ENCODE measurements at places on chromosomes 3 and 15. TPM values are rescaled to one million over a fixed set of nuclear protein-coding genes. Genes with fewer than 3 reads are reported as not detected.

The LRRN1 gene
- total RNA-seq = 0.33 TPM

DNA sequence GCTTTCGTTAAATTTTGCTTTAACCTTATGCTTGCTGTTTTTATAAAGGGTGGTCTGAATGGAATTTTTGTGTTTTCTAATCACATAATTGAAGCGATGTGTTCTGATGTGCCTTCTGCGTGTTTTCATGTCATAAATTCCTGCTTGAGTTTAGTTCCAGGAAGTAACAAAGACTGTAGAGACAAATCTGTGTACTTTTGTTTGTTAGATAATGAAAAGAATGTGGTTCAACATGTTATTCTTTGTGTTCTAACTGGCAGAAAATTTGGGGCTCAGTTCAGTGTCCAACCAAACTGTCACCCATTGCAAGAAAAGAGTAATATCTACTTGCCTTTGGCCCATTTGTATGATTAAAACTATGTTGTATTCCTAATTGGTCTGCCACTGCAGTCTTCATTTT lies 324.0 kb downstream of the DIPK2A start:
- H3K27me3 ChIP-seq = no peaks in the 10 kb centered on the region
- no peak overlapping the region for H3K27ac ChIP-seq
- no peaks in the 10 kb centered on the region for H3K36me3 ChIP-seq
- H3K4me1 ChIP-seq = no peaks in the 10 kb centered on the region

- no peaks in the 10 kb centered on the region for H3K27me3 ChIP-seq
- peaks cover 3% of the 10 kb centered on the region for H3K4me1 ChIP-seq
- H3K27ac ChIP-seq = no peak overlapping the region
- no peaks in the 10 kb centered on the region for H3K36me3 ChIP-seq
Measured at GRCh38 chr15:80068578-80068977, 9.1 kb downstream of the ZFAND6 start.

DNA sequence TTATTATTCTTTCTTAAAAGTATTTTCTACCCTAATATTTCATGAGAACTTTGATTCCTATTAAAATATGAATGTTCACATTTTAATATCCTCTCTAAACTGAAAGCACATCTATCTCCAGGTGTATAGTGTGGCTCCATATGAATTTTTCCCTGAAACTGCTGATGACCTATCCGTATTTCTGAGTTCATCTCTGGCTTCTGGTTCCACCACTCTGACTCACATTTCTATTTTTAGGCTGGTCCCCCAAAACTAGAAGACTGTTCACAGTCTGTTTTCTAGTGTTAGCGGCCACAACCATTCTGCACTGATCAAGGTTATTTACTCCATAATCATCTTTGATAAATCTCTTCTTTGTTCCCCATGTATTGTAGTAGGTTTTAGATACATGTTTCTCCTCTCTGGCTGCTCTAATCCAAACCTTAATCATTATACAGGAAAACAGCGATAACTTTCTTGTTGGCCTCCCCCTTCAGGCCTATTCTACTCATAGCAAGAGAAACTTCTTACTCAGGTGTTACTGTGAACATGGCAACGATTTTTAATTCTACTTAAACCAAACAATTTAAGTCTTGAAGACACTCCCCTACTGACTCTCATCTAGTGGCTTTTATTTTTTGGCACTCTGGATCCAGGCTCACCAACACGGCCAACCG lies 12.8 kb downstream of the ADPGK start:
- H3K36me3 ChIP-seq = no peaks in the 10 kb centered on the region
- no peak overlapping the region for H3K4me3 ChIP-seq
- DNase-seq = peak; percentile 8
- no peaks in the 10 kb centered on the region for H3K27me3 ChIP-seq

The ZNF502 gene
- total RNA-seq = 5.4 TPM

DNA sequence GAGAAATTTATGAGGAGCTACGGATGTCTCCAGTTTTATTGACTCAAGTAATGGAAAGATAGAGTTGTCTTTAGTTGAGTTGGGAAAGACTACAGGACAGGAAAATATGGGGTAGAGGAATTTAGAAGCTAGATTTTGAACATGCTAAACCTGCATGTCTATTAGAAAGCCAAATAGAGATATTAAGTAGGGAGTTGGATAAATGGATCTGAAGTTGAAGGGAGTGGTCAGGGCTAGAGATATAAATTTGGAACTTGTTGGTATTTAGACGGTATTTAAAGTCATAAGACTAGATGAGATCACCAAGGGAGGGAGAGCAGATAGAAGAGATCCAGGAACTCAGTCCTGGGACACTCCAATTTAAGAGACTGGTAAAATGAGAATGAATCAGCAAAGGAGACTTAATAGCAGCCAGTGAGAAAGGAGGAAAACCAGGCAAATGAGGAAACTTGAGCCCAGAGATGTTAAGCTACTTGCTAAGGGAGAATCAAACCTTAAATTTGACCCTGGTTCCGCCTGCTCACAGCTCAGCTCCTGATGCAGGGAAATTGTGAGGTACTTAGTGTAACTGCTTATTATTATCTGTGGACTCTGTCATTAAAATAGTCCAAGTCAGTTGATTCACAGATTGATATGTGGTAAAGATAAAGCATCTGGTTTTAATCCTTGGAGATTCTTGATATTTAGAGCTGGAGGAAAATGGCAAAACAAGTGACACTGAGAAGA lies 35.8 kb downstream of the ABI3BP start:
- no peak overlapping the region for H3K27ac ChIP-seq
- peaks cover 3% of the 10 kb centered on the region for H3K4me1 ChIP-seq
- no peak for DNase-seq
- no peaks in the 10 kb centered on the region for H3K36me3 ChIP-seq

- peaks cover 2% of the 10 kb centered on the region for H3K4me1 ChIP-seq
- no peaks in the 10 kb centered on the region for H3K27me3 ChIP-seq
- H3K27ac ChIP-seq = peak overlapping the region; percentile 60
- DNase-seq = peak; percentile 32
Measured at GRCh38 chr3:99895131-99895696, 77.6 kb downstream of the CMSS1 start.

The ZNF774 gene
- 1.3 TPM for total RNA-seq

DNA sequence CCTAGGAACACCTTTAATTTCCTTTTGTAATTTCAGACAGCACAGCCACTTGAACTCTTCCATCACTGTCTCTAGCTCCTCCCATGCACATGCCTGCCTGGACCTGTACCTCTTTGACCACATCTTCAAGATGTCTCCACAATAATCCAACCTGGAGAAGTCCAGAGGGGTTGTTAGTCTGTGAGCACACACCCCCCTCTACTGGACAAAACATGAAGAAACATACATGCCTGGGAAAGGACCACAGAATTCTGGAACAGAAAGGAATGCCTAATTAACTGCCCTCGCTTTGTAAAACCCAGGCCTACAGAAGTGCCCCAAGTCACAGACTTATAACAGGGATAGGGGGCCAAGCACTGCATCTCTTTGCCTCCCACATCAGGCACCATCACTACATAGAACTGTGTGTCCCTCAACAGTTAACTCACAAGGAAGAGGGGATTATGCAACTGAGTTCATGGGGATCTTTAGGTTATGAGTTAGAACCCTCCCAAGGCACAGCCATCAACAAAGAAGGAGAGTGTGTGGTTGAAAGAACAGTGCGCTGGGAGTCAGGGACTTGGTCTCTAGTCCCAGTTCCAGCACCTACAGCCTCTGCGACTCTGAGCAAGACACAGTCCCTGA lies 61.7 kb downstream of the FMN1 start:
- peak; percentile 83 for DNase-seq
- peaks cover 16% of the 10 kb centered on the region for H3K4me1 ChIP-seq
- no peaks in the 10 kb centered on the region for H3K36me3 ChIP-seq
- H3K4me3 ChIP-seq = no peak overlapping the region
- no peaks in the 10 kb centered on the region for H3K27me3 ChIP-seq

GRCh38 chr3:50139718-50140423 lies 15.3 kb upstream of the SEMA3F start:
- no peak for DNase-seq
- no peaks in the 10 kb centered on the region for H3K27me3 ChIP-seq
- no peak overlapping the region for H3K4me3 ChIP-seq
- no peaks in the 10 kb centered on the region for H3K36me3 ChIP-seq
- no peak overlapping the region for H3K27ac ChIP-seq
- H3K4me1 ChIP-seq = peaks cover 15% of the 10 kb centered on the region

Data from fibroblast of lung (primary cell).